ENCODE measurements at places on chromosomes 13 and 19.

- peak; percentile 27 for DNase-seq
Measured at GRCh38 chr19:43504426-43505185, at the start of gene PHLDB3. Gene PHLDB3 (minus strand): TSS chr19:43504746. CDS start chr19:43504118, 628 bp downstream.

GRCh38 chr19:42378225-42379215 lies 11.6 kb downstream of the CNFN start:
- no peak for DNase-seq

- no peak for DNase-seq
Measured at GRCh38 chr13:74975111-74975510, 506.9 kb downstream of the TBC1D4 start.

GRCh38 chr13:56752636-56753035 lies 388.1 kb upstream of the PRR20A start:
- no peak for DNase-seq

DNA sequence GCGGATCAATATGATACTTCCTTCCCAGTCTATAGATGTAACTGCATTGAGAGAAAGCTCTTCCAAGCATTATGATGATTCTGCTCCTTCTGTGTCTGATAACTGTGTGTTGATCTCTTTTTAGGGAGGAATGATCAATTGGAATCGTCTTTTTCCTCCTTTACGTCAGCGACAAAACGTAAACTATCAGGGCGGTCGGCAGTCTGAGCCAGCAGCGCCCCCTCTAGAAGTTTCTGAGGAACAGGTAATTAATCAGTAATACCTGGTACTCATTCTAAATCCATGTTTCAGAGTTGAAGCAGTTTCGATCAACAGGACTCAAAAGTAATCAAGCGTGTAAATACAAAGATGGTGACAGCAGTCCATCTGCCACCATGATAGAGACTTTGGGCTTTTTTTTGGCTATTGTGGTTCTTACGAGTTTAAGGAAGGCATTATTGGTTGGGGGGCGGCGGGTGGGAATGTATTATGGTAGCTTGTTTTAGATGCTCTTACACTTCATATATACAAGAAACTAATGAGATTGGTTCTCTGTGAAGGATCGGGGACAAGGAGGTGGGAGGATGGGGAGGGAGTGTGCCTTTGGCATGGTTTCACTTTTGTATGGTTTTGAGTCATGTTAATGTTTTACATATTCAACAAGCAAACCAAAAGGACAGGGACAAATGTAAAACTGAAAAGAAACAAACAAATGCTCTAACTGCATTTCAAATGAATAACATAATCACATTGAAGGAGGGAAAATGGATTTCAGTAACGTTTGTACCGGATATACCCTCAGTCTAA lies 60.7 kb upstream of the GPR183 start:
- DNase-seq = no peak

DNA sequence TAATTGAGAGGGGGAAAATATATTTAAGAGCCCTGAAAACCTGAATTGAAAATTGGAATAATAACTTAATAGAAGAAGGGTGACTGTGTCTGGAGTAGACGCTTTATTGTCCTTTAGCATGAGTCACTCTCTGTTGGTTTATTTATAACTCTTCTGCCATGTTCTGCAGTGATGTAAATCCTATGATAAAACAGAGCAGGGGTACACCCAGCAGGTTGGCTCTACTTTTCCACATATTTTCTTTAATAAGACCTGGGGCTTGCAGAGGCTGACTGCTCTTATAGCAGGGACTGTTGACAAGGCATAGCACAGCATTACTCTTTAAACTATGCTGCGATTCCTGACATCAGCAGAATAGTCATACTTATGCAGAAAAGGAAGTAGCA lies 389.9 kb upstream of the PCDH9 start:
- peak; percentile 55 for DNase-seq

- peak; percentile 47 for DNase-seq
Measured at GRCh38 chr19:1650650-1651567, 1.5 kb downstream of the TCF3 start.

DNA sequence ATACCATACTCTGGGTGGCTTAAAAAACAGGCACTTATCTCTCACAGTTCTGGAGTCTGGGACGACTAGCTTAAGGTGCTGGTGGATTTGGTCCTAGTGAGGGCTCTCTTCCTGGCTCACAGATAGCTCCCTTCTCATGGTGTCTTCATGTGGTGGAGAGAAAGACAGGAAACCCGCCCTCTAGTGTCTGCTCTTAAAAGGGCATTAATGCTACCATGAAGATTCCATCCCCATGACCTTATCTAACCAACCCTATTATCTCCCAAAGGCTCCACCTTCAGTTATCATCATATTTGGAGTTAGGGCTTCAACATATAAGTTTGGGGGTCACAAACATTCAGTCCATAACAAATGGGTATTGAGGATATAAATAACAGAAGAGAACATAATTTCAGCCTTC lies 139.4 kb downstream of the HS6ST3 start:
- DNase-seq = peak; percentile 14

DNA sequence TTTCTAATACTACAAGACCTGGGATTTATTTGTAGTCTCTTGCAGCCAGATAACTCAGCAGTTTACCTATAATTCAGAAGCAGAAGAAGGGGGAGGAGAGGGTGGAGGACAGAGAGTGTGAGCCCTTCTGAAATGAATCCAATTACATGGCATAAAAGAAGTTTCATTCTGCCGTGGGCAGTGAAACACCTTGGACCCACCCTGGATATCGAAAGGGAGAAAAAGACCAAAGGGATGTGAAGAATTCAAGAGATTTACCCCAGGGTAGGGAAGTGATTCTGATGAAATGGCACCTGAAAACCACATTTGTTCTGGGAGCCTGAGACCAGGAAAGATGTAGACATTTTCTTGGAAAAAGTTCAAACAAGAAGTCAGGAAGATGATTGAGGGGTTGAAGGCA lies 140.9 kb downstream of the NDFIP2 start:
- DNase-seq = no peak

- no peak for DNase-seq
Measured at GRCh38 chr13:28872427-28873176, 52.5 kb downstream of the MTUS2 start.

GRCh38 chr13:33519561-33520467 lies 234.3 kb upstream of the STARD13 start:
- peak; percentile 96 for DNase-seq

GRCh38 chr19:55441692-55442321 lies 1.3 kb downstream of the SHISA7 start:
- DNase-seq = no peak

GRCh38 chr13:22161871-22162270 lies 491.0 kb downstream of the FGF9 start:
- no peak for DNase-seq

DNA sequence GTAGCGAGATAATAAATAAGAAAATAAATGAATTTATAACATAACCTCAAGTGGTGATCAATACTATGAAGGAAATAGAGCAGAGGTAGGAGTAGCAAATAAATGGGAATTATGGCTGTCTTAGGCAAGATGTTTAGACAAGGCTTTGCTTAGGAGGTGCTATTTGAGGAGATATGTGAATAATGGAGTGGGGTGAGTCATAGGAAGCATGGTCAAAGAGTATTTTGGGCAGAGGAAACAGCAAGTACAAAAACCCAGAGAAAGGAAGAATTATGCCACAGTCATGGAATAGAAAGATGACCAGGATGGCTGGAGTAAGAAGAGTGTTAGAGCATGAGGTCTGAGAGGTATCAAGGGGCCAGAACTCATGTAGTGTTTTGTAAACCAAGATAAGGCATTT lies 33.6 kb upstream of the LPAR6 start:
- DNase-seq = peak; percentile 81

- DNase-seq = peak; percentile 44
Measured at GRCh38 chr19:32896516-32897214, 27.1 kb upstream of the SLC7A9 start.

DNA sequence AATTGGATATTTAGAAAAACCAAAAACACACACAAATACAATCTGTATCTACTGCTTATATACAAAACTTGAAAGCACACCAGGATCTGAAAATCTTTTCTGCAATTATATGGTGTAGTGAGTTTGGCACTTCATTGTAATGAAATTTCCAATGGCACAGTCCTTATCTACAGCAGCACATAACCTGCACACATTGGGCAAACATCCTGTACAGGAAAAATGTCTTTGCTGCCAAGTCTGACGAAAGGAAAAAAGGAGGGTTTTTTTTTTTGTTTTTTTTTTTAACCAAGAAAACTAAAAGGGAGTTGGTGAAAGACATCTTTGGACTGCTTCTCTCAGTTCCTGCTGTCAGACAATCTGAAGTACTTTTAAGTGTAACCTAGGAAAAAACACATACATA lies 107.8 kb downstream of the FOXO1 start:
- DNase-seq = no peak

- no peak for DNase-seq
Measured at GRCh38 chr13:105255472-105255871, 1280.0 kb downstream of the EFNB2 start.

DNA sequence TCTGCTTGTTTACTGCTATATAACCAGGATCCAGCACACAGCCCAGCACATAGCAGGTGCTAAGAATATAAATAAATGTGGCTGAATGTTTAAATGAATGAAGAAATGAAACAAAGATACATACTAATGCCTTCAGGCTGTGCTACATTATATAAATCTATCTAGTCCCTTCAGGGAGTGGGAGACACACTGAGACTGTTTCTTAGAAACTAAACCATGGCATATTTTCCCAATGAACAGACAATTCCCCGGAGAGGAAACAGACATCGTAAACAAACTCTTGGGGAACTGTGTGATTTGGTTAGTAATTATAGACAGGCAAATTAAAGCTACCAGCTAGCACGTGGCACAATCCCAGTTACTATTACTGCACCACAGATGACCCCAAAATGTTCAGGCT lies 9.7 kb upstream of the FEM1A start:
- DNase-seq = no peak

DNA sequence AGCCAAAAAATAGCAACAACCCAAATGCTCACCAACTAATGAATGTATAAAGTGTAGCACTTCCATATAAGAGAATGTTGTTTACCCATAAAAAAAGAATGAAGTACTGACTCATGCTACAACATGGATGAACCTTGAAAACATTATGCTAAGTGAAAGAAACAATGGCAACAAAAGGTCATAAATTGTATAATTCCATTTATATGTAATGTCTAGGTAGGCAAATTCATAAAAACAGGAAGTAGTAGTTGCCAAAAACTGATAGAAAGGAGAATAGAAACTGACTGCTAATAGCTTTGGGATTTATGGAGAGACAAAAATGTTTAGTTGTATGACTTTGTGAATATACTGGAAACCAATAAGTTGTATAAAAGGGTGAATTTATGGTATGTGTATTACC lies 21.6 kb downstream of the MYCBP2 start:
- peak; percentile 45 for DNase-seq

DNA sequence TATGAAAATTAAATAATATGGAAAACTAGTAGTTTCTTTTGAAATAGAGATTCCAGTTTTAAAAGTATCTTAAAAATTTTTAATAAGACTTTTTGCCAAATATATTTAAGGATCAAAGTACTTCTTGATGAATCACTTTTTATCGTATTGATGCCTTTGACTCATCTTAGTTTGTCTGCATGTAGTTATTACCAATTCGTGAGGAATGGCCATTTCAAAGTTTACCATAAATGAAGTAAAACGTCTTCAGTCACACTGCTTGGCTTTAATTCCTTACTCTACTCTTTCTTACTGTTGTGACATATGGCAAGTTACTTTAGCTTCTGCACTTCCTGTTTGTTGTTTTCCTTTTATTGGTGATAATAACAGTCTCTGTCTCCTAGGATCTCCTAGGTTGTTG lies 38.3 kb downstream of the NDFIP2 start:
- DNase-seq = peak; percentile 52
